BJ (cell line): ENCODE measurements at places on chromosomes 16 and 17. TPM values are rescaled to one million over a fixed set of nuclear protein-coding genes. Genes with fewer than 3 reads are reported as not detected.

- DNase-seq: no peak
These were observed 125.3 kb downstream of the FTO start for GRCh38 chr16:53829186-53829747.

DNA sequence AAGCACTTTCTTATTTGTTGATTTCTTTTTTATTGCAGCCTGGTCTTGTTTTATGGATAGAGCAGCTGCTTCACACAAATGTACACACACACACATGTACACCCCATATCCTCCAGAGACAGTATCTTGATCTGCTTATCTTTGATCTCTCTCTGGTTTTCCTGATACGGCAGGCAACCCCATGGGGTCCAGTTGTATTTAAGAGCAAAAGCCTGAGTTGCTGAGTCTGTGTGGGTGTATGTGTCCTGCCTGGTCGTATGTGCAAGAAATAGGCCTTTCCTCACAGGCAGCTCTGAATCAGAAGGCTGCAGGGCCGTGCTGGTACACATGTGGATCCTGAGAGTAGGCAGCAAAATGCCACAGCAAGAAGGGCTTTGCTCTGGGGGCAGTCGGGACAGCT is 14.6 kb upstream of the LGALS9 start:
- no peak for DNase-seq

- no peak for DNase-seq
These were observed 16.8 kb downstream of the DCAKD start for GRCh38 chr17:45034599-45034998.

DNA sequence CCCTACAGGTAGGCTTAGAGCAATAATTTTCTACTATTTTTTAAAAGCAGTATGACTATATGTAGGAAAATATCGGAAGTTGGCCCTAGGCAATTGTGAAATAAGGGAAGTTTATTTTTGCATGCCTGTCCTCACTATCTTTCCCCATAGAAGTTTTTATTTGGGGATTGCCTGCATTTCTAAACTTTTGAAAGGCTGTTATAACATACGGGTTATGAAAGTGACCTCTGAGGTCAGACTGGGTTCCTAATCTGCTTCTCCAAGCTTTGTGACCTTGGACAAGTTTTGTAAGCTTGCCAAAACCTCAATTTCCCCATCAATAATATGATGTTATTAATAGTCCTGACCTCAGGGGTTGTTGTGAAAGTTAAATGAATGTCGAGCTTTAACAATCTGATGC is 67.1 kb downstream of the ARHGAP44 start:
- no peak for DNase-seq

DNA sequence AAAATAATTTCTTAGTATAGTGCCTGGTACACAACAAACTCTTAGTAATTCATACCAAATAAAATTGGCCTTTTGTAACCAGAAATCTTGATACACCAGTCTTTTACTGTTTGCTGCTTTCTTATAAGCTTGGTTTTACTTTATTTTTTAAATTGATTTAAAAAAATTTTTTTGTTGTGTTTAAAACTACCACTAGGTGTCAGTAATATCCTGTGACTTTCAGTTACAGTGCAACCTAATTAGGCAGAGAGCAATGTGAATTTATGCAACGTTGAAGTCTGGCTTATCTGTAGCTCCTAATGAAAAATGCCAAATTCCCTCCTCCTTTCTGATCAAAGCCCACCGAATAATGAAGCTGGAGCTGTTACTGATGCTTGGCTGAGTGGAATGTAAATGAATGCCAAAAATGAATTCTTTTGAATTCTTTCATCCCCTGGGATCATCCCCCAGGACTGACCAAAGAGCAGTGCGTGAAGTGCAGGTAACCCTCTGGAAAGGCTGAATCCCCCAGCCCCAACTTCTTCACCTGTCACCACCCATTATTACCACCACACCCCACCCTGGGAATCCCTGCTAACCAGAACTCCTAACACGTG is 3.8 kb downstream of the ERCC4 start:
- no peak for DNase-seq

The MPV17L gene
- 0.38 and 0.42 TPM in 2 replicates for polyA plus RNA-seq

DNA sequence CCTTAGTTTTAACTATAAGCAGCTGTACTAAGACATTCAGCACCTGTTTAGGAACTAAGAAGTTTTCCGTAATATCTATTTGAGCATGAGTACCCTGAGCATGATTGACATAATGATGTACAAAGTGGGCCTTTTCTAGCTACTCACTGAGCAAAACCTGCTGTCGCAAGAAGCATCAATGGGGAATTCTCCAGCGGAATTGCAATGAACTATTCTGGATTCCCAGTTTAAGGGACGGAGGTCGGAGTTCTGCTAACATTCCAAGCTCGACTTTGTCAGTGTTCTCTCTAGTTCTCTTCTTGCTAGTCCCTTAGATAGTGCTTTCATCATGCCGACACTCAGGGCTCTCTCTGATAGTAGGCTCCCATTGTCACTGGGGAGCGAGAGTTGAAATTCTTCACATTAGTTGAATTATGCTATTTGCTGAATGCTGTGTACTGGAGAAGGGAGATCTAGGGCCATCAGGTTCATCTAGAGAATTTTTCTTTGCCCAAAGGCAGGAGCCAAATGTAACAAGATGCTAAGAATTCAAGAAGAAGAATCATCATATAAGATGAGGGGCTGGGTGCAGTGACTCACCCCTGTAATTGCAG is 40.2 kb upstream of the MYH2 start:
- DNase-seq: no peak

- DNase-seq: no peak
These were observed 2.3 kb downstream of the ORAI3 start for GRCh38 chr16:30951193-30951592.

The SLC5A10 gene
- polyA plus RNA-seq: 0.05 TPM in 1 of 2 replicates, not detected in the other

GRCh38 chr17:10059684-10060211 is 138.7 kb downstream of the GAS7 start:
- DNase-seq: no peak

DNA sequence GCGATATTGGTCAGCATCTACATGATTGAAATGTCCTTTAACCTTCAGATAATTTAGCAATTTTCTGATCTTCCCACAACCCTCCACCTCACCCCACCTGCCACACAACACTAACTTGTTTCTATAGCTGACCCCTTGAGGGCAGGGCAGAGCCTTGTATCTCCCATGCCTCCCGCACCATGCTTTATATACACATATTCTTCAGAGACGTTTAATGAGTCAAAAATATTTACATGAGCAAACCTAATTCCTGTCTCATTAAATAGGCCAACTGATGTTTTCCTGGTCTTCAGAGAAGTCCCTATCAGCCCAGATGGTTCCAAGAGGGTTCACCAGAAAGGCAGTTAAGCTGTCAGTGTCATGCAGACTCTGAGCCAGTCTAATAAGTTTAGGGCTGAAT is 6.6 kb upstream of the DHRS7C start:
- DNase-seq: no peak

DNA sequence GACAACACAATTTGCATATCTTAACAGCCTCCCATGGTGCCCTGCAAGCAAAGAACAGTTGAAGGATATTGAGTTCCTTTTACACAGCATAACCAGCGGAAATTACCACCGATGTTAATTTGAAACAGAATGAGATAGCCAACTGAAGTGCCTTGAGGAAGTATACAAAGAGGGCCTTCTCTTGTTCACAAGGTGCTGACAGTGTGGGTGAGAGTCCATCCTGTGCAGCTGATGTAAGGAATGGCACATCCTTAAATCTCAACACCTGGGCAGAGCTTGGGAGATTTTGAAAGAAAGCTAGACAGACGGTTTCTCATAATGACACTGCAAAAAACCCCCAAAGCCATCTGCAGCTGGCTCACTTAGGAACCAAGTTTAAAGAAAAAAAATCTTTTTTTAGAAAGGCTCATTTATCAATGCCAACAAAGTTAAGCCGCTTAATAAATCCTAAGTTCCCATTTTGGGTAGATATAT is 818.6 kb downstream of the KCNJ2 start:
- no peak for DNase-seq

GRCh38 chr17:61157246-61157886 is 242.3 kb upstream of the TBX2 start:
- DNase-seq: no peak

DNA sequence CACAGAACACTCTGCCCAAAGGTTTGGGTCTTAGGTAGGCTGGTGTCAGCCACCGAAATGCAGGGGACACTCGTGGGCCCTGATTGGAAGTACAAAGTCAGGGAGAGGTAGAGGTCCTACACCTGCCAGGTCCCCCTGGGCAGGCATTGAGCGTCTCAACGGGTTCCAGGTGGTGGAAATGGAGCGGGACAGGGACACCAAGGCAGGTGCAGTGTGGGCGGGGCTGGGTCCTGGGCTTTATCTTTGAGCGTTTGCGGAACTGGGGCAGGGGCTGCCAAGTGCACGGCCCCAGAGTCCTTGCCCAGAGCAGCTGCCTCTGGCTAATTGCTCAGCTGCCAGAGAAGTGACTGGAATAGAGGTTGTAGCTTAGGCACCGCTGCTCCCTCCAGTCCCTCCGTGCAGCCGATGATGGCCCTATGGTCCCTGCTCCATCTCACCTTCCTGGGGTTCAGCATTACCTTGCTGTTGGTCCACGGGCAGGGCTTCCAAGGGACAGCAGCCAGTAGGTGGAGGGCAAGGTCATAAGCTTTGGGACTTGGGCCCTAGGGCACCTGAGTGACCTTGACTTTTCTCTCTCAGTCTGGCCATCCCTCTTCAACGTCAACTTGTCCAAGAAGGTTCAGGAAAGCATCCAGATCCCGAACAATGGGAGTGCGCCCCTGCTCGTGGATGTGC is at the start of gene ZACN:
ZACN (plus strand) TSS at position 323 of the 675 bp plus-strand sequence; CDS start at position 406, 83 bp downstream.
- no peak for DNase-seq

DNA sequence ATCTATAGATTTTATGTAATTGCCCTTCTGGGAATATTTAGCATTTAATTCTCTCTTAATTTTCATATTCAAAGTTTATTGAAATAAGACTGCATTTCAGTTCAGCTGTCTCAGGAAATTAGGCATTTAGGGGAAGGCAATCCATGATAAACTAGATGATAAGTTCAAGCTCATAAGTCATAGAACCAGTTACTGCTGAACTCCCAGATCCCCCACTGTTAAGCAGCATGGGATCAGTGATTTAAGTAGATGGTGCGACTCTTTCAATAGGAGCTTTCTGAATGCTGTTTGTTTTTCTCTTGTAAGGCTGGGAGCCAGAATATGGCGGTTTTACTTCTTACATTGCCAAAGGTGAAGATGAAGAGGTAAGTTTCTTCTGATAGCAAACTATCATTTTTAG is 23.8 kb downstream of the OGFOD1 start:
- no peak for DNase-seq

GRCh38 chr17:57906910-57907309 is 48.3 kb downstream of the CUEDC1 start:
- no peak for DNase-seq
